Psoas muscle (tissue), 8 donors: ENCODE measurements at places on chromosomes 2 and 18.

- DNase-seq, result peak; percentile 66
Observed at GRCh38 chr2:26144953-26145680, 27.8 kb upstream of the GAREM2 start.

DNA sequence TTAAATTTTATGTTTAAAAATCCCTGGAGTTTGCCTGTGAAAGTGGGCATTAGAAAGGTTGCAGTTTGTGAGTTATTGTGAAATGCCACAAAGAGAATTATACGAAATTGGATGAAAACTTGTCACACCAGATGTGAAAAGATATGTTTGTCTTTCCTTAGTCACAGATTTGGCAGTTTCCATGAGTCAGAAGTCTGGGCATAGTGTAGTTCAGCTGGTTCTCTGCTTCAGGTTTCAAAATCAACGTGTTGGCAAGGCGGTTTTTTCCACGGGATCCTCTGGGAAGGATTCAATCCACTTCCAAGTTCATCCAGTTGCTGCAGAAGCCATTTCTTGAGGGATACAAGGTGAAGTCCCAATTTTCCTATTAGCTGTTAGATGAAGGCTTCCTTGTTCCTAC lies 658.0 kb upstream of the CDH2 start:
- DNase-seq, result no peak

GRCh38 chr2:128436479-128437203 lies 118.0 kb upstream of the HS6ST1 start:
- no peak for DNase-seq

DNA sequence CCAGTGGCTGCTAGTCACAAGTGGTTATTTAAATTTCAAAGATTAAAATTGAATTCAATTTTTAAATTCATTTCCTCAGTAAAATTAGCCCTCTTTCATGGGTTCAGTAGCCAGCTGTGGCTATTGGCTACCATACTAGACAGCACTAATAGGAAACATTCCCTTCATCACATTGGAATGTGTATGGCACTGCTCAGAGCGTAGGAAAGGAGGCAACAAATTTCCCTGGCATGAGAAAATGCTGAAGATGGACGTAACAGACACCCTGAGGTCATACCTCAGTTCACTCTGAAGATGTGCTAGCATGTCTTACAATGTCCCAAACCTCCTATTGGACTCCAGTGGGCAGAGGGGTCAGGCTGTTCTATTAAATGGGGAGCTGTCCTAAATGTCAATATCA lies 96.4 kb downstream of the C1QL2 start:
- DNase-seq, result no peak

DNA sequence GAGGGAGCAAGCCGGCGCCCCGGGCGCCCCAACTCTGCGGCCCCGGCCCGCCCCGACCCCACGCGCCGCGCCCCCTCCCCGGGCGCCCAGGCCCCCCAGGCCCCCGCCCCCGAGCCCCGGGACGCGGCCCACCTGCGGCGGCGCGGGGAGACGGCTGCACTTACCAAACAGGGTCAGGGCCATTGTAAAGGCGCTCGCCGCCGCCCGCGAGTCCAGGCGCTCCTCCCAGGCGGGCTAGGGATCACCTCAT lies 526 bp downstream of the CHN1 start:
- DNase-seq, result no peak
